ENCODE measurements at places on chromosomes 6 and 20.

- no peak for DNase-seq
These were observed 115.5 kb downstream of the DLGAP4 start for GRCh38 chr20:36421641-36422040.

- DNase-seq = no peak
These were observed 22.6 kb downstream of the VSTM2L start for GRCh38 chr20:37925265-37926165.

DNA sequence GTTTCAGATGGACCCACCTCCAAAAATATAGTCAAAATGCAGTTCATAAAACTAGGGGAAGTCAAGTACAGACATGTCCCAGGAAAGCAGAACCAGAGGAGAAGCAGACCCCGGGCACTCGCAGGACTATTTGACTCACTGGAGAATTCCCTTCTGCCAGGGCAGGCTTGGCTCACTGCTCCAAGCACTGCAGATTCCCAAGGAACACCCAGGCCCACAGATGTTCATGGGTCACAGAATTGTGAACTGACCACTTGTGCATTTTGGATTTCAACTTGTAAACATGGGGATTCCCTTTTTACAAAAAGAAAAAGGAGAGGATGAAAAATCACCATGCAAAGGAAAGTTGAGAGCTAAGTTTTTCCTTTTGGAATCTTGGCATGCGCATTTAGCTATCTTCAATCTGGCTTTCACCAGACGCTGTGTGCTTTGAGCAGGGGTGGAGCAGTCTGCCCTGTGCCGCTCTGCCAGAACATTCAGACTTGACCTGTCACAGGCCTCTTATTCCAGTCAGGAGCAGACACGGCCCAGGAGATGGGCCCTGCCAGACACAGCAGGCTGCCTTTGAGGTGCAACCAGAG is 237.5 kb upstream of the TAB2 start:
- no peak for DNase-seq

GRCh38 chr20:8671370-8671961 is 397.4 kb upstream of the PLCB4 start:
- DNase-seq = no peak

GRCh38 chr20:46488451-46488850 is 24.9 kb downstream of the ZNF334 start:
- no peak for DNase-seq

DNA sequence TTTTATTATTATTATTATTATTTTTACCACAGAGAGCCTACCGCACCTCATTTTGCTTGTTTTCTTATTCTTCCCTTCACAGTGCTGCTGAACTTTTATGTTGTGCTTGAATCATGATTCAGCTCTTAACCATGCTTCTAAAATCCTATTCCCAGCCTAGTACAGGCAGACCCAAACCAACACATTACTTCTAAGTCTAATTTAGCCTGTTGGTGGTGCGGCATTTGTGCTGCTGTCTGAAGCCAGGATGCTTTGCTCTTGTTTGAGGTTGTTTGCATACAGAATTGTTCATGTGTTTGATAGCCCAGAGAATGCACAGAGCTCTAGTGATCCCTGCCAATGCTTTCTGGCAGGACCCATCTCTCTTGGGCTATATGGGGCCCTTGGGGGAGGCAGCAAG is 213.5 kb upstream of the KCNG1 start:
- no peak for DNase-seq

GRCh38 chr6:36929152-36929551 is 25.4 kb upstream of the PI16 start:
- DNase-seq = no peak

DNA sequence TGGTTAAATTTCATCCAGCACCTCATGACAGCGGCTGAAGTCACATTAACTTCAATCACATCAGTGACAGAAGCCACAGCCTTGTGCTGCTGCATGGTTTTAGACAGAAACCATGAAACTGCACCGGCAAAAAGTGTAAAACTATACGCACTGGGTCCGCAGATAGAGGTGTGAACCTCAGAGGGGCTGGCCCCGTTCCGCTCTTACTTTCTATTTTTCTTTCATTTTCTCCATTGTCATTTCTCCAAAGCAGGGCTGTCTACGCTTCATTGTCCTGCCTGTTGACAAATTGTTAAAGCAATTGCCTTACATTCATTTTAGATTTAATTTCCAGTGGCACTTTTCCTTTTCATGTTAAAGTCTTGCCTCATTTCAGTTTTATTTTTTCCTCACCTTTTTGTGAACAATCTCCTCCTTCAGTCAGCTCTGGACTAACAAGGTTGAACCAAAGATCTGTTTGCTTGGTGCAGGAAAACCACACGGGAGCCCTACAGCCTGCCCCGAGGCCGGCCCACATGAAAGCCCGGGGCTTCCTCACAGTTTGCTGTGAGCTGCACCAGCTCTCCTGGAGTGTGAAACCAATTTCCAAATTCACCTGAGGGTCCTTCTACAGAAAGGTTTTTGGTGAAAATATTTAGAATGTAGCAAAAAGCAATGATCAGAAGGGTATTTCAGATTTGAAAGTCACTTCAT is 63.7 kb downstream of the PRR18 start:
- DNase-seq = no peak

DNA sequence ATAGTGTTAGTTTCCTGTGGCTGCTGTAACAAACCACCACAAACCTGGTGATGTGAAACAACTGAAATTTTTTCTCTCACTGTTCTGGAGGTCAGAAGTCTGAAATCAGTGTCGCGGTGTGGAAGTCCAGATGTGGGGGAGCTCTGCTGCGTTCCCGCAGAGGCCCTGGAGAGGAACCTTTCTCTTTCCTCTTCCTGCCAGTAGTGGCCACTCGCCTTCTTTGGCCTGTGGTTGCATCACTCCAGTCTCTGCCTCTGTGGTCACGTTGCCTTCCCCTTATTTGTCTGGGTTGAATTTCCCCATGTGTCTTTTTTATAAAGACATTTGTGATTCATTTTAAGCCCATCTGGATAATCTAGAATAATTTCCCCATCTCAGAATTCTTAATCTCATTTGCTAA is 295.5 kb upstream of the FLRT3 start:
- no peak for DNase-seq

DNA sequence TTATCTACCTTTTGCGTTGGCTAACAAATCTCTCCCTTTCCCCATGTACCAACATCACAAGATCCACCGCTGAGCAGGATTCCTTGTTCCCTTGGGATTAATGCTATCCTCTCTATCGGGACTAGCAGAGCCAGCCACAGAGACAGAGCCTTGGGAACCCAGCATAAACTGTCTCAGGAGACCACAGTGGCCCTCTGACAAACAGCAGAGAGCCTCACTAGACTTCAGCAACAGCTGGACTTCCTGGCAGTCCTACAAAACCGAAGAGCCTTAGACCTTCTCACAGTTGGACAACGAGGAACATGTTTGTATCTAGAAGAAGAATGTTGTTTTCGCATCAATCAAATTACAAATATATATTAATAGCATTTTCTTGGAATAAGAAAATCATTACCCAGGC is 39.6 kb upstream of the POU5F1 start:
- no peak for DNase-seq

DNA sequence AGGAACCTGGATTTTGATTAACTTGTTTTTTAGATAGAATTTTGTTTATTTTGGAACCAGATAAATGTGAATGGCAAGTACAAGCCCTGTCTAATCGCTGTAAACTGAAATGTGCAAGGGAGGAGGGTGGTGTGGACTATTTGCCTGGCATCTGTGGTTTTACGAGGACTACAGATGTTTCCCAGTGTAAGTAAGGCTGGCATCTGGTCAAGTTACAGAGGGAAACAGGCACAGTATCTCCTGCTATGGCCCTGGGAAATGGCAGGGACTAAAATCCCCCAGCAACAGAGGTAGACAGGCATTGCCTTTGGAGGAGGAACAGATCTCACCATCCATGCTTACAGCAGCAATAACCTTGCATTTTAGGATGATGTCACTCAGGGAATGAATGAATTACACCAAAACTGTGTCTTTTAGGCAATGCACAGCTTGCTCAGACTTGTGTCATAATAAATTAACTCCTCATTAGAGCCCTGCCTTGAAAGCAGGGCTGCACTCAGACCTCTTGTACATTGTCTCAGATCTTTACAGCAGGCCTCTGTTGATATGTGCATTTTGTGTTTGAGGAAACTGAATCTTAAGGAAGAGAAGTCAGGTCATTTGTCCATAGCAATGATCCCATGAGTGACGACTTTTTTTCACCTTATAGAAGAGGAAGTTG is 96.2 kb downstream of the TCP11 start:
- DNase-seq = no peak

- DNase-seq = no peak
These were observed 85.0 kb upstream of the PMEPA1 start for GRCh38 chr20:57794600-57795341.

DNA sequence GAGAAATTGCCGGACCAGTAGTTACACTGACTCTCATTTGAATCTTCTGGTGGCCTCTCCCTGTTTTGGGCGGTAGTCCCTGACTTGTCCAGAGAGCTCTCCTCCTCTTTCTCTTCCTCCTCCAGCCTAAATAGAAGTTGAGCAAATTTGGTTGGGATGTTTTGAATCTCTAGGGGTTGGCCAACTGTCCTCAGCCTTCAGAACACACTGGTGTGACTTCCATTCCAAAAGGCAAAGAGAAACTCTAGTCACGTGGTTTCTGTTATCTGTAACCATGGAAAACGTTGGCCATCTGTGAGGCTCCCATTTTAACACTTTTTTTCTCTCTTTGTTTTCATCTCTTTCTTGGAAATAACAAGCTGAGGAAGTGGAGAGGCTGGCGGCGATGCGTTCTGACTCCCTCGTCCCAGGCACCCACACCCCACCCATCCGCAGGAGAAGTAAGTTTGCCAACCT is 275.3 kb downstream of the TBC1D7 start:
- DNase-seq = no peak

DNA sequence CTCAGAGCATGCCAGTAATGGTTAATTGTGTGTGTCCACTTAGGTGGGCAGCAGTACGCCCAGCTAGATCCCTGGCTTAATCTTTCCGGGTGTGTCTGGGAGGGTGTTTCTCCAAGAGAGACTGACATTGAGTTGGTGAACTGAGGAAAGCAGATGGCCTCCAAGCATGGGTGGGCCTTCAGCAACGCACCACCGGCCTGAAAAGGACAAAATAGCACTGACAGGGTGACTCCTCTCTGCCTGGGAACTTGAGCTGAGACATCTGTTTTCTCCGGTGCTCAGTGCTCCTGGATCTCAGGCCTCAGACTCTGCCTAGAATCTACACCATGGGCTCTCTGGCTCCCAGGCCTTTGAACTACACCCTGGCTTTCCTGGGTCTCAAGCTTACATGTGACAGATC is 43.2 kb downstream of the C6orf118 start:
- no peak for DNase-seq

GRCh38 chr20:1327827-1328679 is 886 bp downstream of the SDCBP2 start:
- DNase-seq = no peak

DNA sequence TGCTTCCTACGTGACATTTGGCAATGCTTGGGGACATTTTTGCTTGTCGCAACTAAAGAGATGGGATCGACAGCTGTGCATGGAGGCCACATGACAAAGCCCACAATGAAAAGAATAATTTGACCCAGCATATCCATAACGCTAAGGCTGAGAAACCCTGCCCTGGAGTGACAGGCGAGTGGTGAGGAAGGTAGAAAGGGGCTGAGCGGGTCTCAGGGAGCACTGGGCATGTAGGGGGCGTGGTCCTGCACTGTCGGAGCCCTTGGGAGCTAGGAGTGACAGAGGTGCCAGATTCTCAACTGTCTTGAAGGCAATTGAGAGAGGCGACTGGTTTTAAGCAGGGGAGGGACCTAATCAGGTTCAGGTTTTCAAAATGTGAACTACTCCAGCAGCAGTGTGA is 13.6 kb downstream of the GGTLC1 start:
- no peak for DNase-seq

- DNase-seq = no peak
These were observed 39.5 kb downstream of the CRISP1 start for GRCh38 chr6:49826743-49827406.

DNA sequence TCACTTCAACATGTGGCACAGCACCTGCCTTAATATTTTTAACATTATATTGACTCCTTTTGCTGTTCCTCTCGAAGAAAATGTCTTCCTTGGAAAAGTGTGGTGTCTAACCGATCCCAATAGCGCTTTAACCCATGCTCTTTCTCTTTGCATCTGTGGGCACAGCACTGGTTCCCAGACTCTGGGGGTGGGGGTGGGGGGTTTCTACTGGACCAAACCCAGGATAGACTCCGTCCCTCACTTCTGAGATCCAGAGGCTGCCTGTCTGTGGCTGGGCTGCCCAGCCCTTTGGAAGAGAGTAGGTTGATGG is 3.9 kb upstream of the ZNF292 start:
- no peak for DNase-seq

GRCh38 chr6:125784365-125784764 is 6.4 kb upstream of the NCOA7 start:
- no peak for DNase-seq

- DNase-seq = no peak
These were observed 174.3 kb downstream of the CDH4 start for GRCh38 chr20:61426352-61426751.

DNA sequence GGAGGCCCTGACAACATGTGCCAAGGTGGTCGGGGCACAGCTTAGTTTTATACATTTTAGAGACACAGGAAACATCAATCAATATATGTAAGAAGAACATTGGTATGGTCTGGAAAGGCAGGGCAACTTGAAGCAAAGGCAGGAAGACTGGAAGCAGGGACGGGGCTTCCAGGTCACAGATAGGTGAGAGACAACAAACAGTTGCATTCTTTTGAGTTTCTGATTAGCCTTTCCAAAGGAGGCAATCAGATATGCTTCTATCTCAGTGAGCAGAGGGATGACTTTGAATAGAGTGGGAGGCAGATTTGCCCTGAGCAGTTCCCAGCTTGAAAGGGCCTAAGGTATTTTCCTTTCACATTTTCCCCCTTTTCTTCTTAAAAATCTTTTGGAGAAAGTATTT is 311.0 kb upstream of the RGS17 start:
- DNase-seq = no peak

DNA sequence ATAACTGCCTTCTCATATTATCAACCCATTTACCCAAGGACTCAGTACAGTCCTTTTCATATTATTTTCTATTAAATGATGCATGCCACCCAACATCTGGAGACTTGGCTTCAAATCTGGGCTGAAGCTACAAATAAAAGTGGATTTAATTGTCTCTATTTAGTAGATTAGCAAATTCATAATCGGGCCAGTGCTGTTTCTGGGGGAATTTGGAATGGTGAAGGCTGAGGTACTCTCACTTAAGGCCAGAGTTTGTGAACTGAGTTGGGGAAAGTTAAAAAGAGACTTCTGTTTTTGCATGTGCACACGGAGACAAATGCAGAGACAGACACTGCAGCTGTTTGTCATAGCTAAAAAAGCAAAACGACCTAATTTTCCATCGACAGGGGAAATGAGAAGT is 100.9 kb downstream of the PFDN4 start:
- DNase-seq = no peak

- no peak for DNase-seq
These were observed 22.3 kb upstream of the CEP162 start for GRCh38 chr6:84249724-84250123.

DNA sequence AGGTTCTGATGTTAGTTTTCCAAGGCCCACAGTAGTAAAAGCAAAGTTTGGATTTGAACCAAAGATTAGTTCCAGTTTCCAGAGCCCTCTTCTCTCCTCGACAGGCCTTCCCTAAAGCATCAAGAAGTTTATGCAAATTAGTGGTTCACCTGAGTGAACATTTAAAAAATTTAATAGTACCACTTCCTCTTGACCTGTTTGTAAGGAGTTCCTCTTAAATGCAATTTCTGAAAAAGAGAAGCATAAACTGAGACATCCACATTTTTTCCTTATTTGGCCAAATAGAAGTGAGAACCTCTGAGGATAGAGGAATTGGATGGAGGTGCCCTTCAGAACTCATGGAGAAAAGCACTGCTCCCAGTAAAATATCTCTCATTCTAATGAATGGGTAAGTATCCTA is 1.2 kb upstream of the DSE start:
- DNase-seq = no peak

- no peak for DNase-seq
These were observed 242.0 kb upstream of the TBX18 start for GRCh38 chr6:85006362-85006761.

Data from GM12891 (cell line).